T1000 (cell line): ENCODE measurements at places on chromosomes 5 and 9.

GRCh38 chr9:69801989-69802388 is 18.6 kb upstream of the CFAP95 start:
- DNase-seq = no peak

- DNase-seq = no peak
These were observed 15.7 kb downstream of the RFK start for GRCh38 chr9:76378367-76379073.

DNA sequence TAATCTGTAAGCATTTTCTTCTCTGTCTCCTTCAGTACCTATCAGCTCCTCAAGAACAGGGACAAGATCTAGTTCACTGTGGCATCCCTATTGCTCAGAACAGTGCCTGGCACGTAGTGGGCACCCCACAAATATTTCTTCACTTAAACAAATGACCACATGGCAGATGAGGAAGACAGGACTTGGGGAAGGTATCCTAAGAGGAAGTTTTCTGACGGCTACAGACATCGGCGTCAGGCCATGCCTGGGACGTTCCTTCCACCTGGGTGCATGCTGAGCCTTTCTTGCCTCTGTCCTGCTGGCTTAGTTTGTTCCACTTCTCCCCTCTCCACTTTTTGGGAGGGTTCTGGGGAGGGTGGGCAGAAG is 60.2 kb downstream of the NEURL1B start:
- DNase-seq = no peak

DNA sequence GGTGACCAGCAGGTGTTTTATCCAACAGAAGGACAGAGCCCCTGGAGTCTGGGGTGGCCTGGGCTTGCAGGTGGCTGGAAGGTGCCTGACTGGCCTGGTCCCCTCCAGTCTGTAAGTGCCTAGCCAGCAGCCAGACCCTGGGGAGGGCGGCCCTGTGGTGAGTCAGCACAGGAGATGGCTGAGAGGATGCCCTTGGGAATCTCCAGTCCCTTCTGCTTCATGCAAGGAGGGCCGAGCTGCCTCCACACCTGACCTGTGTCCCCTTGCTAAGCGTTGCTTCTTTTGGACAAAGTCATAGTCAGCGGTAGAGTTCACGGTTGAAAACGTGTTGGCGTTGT is 20.2 kb downstream of the OBP2B start:
- DNase-seq = no peak

DNA sequence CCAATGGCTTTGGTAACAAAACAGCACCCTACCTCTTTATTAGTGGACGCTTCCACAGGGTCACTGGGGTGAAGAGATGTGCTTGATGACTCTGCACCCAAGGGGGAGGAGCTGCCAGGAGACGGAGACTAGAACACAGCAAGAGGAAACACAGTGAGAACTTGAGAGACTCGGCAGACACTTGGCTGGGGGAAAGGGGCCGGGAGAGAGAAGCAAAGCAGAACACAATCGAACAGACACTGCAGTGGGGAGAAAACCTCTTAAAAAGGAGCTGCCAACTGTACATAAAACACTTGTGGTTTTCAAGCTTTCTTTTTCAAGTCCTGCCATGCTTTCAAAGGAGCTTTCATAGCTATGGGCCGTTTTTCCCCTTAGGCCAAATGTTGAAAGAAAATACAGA is 151.0 kb downstream of the ENTREP1 start:
- DNase-seq = no peak

DNA sequence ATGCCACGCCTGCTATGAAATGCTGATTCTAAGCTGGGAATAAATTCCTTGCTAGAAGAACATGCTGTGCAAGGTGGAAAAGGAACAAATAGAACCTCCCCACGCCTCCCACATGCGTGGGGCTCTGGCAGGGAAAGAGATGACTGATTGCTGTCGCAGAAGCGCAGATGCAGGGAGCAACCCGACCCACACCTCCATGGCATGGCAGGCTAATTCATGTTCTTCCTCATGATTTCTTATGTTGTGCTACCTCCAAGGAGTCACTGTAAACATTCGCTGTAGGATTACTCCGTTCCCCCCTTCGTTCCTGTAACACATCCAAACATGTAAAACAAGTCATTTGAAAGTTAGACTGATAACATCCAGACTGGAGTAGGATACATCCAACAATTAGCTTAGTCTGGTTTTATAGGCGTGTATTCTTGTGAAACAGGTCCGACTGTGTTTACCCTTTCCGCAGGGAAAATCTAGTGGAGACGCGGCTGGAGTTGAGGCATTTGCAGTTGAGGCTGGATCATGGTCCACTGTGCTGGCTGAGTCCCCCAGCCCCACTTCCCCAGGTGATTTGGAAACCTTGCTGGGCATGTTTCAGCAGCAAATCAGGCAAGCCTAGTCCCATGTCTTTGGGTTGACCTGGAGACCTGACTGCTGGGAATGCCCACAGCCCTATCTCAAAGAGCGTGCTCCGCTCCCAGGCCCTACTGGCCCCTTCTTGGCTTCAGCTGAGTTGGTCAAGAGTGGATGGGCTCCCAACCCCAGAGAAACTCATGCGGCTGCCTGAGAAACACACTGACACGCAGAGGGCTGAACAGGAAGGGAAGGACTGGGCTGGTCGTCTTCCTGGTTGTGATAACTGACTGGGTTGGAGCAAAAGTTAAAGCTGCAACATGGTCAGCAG is 24.8 kb upstream of the ANKRD33B start:
- DNase-seq = no peak

DNA sequence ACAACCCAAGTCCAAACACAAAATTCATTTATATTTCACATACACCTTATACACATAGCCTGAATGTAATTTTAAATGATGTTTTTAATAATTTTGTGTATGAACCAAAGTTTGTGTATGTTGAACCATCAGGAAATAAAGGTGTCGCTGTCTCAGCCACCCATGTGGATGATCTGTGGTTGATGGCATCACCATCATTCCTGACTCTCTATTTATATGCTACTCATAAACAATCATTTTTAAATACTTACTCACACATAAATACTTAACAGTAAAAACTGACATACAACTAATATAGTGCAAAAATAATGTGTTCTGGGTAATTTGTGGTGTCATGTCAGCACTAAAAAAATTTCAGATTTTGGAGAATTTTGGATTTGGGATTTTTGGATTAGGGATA is 38.4 kb downstream of the SMC5 start:
- no peak for DNase-seq

DNA sequence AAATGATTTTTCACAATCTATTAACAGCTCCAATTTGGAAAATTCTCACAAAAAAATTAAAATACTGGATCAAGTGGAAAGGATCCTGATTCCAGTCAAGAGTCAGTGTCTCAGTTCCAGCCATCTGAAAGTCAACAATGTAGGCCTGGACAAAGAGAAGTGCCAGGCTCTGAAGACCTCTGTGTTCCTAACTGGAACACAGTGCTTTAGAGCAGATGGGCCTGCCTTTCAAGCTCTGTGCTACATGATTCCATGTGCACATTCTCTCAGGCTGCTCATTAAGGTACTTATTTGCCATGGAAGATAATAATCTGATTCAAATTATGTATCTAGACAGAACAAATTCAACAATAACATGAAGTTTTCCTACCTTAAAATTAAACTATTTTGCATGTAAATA is 30.2 kb upstream of the ALDH1A1 start:
- DNase-seq = no peak

DNA sequence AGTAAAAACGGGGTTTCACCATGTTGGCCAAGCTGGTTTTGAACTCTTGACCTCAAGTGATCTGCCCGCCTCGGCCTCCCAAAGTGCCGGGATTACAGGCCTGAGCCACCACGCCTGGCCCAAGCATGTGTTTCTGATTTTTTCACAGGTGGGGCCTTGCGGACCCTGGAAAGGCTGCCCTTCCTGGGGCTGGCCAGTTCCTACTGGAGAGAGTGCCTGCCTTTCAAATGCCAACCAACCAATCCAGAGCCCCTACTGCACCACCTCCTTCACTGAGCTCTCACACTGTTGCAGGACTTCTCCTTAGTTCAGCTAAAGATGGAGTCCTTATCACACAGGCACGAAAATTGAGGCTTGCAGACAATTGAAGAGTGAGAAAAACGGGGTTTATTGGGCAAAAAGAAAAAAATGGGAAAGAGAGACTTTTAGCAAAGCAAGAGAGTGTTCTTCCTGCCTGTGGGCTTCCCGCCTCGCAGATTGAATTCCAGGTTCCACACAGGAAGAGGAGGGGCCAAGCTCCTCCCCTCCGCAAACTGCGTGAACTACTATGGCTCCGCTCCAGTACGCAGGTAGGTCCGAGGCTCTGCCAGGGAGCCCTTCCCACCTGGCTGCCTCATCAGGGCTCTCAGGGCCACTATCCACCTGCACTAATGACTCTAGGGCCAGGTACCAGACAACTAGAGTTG is 8.3 kb upstream of the CMBL start:
- DNase-seq = no peak

DNA sequence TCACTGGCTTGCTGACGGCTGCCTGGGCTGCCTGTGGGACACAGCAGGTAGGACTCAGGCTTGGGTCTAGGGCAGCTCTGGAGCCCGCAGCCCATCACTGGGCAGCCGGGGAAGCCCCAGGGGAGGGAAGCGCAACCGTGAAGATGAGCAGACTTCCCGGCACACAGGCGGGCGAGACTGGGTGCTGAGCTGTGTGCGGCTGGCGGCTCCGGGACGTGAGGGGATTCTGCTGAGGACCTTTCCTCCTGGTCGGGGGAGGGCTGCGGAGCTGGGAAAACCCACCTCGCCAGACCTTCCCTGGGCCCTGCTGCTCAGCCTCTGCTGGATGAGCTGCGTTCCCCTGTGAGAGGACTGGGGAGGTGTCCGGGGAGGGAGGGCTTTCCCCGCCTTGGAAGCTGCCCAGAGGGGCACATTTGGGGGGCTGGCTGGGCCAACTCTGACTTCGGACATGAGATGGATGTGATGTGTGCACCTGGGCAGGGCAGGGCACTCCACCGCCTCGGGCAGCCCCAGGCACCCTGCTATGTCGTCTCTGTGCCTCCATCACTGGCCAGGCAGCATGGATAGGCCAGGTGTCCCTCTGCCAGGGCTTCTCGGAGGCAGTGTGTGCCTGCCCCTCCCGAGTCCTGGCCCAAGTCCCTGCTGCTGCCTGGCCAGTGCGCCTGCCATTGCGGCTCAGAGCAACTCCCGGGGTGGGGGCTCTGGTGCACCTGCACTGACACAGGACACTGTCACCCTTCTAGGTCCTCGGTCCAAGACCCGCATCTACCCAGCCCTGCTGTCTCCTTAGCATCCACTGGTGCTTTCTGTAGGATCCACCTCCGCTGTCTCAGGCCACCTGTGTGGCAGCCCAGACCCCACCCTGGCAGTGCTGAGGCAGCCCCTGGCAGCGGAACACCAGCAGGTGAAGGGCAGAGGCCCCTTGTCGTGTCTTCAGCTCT is 66.4 kb downstream of the COL5A1 start:
- DNase-seq = no peak

- DNase-seq = no peak
These were observed 3.3 kb downstream of the EBF1 start for GRCh38 chr5:159096243-159096923.

DNA sequence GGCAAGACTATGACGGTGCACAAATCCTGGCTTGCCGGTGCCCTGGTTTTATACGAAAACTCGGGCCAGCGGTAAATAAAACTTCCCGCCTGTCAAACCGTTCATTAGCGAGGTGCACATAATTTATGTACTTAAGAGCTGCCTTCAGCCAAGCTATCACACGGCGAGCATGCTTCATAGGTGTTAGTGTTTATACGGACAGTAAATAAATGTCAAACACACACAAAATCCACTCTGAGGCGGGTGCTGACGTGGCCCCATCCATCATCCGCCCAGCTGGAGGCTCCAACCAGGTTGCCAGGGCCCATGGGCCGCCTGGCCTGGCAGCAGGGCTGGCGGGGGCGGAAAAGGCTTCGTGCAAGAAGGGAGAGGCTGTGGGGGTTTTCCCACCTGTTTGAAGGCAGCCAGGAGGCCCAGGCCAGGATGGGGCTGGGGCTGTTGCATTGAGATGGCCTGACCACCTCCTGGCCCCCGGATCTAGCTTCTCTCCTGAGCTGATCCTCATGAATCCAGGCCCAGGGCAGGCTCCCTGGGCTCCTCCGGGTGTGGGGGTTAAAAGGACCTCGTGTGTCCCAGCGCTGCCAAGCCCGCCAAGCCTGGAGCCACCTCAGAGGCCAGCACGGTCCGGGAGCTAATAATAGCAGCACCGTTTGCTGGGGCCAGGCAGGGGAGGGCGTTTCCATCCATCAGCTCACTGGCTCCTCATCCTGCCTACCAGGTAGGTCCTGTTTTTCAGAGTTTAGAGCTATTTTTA is 43.2 kb downstream of the BARX1 start:
- DNase-seq = no peak

DNA sequence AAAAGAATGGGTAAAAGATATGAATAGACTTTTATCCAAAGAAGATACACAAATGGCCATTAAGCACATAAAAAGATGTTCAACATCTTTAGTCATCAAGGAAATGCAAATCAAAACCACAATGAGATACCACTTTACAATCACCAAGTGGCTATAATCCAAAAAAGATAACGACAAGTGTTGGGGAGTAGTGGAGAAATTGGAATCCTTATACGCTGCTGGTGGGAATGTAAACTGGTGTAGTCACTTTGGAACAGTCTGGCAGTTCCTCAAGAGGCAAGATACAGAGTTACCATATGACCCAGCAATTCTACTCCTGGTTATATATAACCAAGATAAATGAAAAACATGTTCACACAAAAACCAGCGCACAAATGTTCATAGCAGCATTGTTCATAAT is 234.9 kb downstream of the SPATA31D1 start:
- DNase-seq = no peak

- DNase-seq = no peak
These were observed 53.3 kb upstream of the SLIT3 start for GRCh38 chr5:169354263-169354662.

DNA sequence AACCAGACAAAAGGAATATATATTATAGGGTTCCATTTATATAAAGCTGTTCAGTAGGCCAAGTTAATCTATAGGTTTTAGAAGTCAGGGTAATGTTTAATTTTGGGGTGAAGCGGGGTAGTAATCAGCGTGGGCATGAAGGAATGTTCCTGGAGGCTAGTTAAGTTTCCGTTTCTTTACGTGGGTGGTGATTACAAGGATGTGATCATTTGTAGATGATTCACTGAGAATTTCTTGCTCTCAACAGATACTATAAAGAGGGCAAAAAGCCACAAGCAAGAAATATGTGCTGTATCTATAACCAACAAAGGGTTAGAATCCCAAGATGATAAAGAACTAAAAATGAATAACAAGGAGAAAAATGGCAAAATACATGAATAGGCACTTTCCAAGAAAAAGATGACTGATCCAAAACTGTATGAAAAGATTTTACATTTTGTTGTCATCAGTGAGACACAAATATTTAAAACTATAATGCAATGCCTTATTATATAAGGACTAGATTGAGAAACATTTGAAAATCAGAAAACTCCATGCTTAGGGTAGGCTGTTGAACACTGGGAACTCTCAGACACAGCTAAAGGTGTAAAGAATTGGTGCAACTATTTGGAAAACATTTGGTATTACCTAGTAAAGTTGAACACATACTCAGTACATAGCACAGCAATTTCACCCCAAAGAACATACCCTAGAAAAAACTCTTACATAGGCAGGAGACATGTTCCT is 224.3 kb upstream of the S1PR3 start:
- DNase-seq = no peak
